SJCRH30 (cell line): ENCODE measurements at places on chromosomes 4 and X. TPM values are rescaled to one million over a fixed set of nuclear protein-coding genes. Genes with fewer than 3 reads are reported as not detected.

SLITRK4 gene
- 0.02 TPM in 1 of 2 replicates, not detected in the other for total RNA-seq

MTTP gene
- total RNA-seq, result 0.20 TPM in 1 of 2 replicates, not detected in the other

ATP10D gene
- total RNA-seq, result 2.6 and 2.7 TPM in 2 replicates

- no peak overlapping the region for H3K4me3 ChIP-seq
- no peaks in the 10 kb centered on the region for H3K4me1 ChIP-seq
- H3K36me3 ChIP-seq, result no peaks in the 10 kb centered on the region
- DNase-seq, result no peak
Measured at GRCh38 chrX:55201930-55202579, 18.1 kb upstream of the PAGE5 start.

DNA sequence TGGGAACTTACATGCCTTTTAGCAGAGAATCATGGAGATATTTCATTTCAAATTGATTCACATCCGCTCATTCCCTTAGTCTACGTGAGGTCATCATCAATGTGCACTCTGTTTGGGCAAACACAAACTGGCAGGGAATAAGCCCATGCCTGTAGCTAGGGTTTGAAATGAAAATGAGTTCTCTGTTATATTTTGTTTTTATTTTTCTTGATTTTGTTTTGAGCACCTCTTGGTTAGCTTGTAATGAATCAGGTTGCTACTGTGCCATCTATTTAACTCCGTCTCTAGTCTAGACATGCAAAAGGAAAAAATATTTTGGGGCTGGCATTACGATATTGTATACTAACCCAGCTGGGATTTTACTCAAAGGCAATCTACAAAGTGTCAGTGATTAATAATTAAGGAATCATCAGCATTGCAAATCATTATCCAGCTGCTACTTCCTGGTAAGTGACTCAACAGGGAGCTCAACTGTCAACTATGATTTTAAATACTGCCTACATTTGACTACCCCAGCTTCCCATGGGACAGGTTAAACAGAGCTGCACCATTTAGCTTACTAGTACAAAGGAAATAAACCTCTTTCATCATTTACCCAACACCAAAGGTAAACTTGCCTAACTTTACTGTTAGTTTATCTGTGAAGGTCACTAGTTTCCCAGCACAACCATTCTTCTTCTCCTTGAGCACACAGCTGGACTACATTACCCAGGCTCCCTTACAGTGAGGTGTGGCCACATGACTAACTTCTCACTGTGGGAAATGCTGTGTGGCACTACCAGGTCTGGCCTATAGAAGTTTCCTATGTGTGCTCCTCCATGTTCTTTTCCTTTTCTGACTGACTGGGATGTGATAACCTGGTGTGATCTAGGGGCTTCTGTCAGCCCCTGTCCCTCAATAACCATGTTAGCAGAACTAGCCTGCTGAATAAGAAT is 21.2 kb upstream of the TRPC5OS start:
- DNase-seq, result peak; percentile 42
- H3K27me3 ChIP-seq, result no peaks in the 10 kb centered on the region
- H3K4me1 ChIP-seq, result no peaks in the 10 kb centered on the region
- H3K36me3 ChIP-seq, result no peaks in the 10 kb centered on the region

- H3K27me3 ChIP-seq, result peaks cover 20% of the 10 kb centered on the region
- no peak overlapping the region for H3K27ac ChIP-seq
- no peak for DNase-seq
- H3K4me3 ChIP-seq, result no peak overlapping the region
- H3K4me1 ChIP-seq, result no peaks in the 10 kb centered on the region; the same call in 1 of the 2 replicates
- H3K36me3 ChIP-seq, result no peaks in the 10 kb centered on the region
Measured at GRCh38 chr4:8083086-8083825, 75.4 kb downstream of the ABLIM2 start.

RHOXF2B gene
- total RNA-seq, result not detected in 2 replicates

GRCh38 chr4:134276476-134276875 is 74.9 kb upstream of the PABPC4L start:
- no peaks in the 10 kb centered on the region for H3K36me3 ChIP-seq
- no peaks in the 10 kb centered on the region for H3K4me1 ChIP-seq
- no peak for DNase-seq

- H3K36me3 ChIP-seq, result no peaks in the 10 kb centered on the region
- no peaks in the 10 kb centered on the region; the same call in 1 of the 2 replicates for H3K27me3 ChIP-seq
- peak; percentile 11 for DNase-seq
- no peak overlapping the region for H3K4me3 ChIP-seq
- no peak overlapping the region for H3K27ac ChIP-seq
- H3K4me1 ChIP-seq, result no peaks in the 10 kb centered on the region
Measured at GRCh38 chr4:96228463-96228862, 388.6 kb downstream of the PDHA2 start.

DNA sequence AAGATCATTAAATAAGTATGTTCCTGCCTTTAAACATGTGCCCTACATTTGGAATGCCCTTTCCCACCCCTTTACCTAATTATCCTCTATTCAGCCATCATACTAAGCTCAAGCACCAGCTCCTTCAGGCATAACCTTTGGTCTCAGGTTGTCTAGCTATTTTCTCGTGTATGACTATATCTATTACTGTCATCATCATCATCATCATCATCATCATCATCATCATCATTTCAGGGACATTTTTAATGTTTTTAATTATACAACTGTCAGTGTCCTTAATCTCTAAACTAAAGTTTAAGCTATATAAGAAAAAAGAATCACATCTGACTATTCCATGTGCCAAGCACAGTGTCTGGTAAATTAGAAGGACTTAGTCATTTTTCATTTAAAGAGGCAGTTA is 214.6 kb upstream of the CTSO start:
- H3K36me3 ChIP-seq, result no peaks in the 10 kb centered on the region
- no peaks in the 10 kb centered on the region for H3K4me1 ChIP-seq
- no peak for DNase-seq
- no peak overlapping the region for H3K4me3 ChIP-seq

GAGE12H gene
- not detected in 2 replicates for total RNA-seq

XPNPEP2 gene
- 0.14 and 0.25 TPM in 2 replicates for total RNA-seq
